Stimulated activated CD4-positive, alpha-beta T cell treated with anti-CD3 and anti-CD28 coated beads, Interleukin-4, amount 100 ng/mL, for 4 hours (primary cell): ENCODE measurements at places on chromosomes 16 and 17.

DNA sequence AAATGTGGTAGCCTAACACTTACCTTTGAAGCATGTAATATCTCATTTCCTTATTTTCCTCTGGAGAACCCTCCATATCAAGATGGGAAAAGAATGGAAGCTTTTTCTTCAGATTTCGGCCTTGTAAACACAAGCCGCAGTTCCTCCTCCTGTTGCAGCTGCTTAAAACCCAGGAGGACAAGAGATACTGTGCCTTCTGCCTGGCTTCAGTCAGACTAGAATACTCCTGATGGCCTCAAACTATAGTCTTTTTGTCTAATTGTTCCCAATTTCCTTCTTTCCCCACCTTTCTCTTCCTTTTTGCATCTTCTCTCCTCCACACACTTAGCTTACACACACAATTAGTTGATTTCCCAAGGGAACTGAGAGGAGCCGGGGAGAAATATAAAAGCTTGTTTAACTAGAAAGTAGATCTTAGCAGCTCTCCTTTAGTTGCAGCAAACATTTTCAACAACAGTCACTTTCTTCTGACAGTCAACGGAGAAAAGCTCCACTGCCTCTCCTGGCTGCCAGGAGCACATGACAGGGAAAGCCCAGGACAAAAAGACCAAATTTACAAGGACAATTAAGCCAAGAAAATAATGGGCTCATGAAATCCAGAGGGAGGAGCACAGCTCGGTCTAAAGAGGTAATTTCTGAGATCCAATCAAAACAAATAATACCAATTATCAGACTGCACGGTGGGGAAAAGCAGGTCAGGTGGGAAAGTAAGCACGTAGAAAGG lies 76.4 kb upstream of the C17orf78 start:
- no peak for DNase-seq

- no peak for DNase-seq
Observed at GRCh38 chr17:78892936-78893379, 10.0 kb downstream of the CEP295NL start.

- no peak for DNase-seq
Observed at GRCh38 chr17:43169561-43170139, 1.4 kb upstream of the NBR1 start.

DNA sequence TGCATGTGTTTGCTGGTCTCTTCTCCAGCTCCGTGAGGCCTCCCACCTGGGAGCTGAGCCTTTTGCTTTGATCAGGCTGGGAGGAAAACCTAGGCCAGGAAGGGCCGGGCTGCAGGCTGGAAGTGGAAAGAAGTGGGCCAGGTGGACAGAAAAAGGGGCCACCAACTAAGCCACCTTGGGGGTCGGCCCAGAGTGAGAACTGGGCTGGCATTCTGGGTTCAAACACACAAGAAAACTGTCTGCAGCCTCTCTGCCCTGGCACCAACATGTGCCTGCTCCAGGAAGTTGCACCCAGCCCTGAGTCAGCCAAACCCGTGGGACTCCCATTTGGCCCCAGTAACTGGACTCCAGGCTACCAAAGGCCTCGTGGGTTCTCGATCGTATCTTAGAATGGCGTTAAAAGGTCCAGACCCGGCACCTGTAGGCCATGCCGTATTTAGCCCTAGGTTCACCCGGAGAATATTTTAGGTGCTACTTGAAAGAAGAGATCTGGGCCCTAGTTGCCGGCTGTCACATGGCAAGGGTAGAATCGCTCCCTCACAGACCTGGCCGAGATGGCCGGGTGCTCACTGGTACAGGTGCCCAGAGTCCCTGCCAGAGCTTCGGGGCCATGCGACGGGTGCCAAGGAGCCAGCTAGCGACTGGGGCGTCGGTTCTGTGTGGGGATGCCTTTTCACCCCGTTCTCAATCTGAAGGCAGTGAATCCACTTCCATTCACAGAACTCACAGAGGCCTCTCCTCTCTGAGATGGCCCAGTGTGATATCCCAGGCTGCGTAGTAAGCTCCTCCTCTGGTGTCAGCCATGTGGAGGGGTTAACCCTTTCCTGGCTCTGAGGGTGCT lies 236.6 kb downstream of the MRTFB start:
- no peak for DNase-seq

- no peak for DNase-seq
Observed at GRCh38 chr16:24667244-24667764, 62.1 kb upstream of the TNRC6A start.

DNA sequence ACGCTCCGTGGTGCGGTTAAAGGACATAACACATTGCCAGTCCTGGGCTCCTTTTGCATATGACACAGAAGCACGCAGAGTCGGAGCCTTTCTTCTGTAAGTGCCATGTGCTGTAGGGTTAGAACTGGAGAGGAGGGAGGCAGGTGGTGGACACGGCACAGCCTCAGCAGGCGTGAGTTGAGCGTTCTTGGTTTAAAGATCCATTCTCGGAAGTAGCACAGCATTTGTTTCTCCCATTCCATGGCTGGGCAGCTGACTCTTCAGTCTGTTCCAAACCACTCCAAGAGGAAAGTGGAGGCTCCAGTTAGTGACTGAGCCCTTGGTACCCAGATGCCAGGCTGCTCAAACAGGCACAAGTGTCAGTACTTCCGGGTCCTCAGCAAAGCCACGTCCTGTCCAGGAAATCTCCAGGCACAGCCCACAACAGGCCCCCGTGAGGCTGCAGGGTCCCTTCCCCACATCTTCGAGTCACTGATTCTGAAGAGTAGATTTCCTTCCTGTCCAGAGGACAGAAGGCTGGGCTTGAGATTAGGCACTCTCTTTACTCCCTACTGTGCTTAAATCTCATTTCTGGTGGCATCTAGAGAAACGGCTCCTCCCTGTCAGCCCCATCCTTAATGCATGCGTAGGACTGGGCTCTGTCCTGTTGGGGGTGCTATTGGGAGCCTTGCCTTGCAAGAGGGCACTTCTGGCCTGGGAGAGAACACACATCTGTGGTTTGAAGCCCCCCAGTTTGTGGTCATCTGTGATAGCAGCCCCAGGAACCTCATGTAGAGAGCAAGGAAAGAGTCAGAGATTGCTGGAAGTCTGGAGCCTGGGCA lies 39.6 kb upstream of the NAT9 start:
- DNase-seq: no peak

DNA sequence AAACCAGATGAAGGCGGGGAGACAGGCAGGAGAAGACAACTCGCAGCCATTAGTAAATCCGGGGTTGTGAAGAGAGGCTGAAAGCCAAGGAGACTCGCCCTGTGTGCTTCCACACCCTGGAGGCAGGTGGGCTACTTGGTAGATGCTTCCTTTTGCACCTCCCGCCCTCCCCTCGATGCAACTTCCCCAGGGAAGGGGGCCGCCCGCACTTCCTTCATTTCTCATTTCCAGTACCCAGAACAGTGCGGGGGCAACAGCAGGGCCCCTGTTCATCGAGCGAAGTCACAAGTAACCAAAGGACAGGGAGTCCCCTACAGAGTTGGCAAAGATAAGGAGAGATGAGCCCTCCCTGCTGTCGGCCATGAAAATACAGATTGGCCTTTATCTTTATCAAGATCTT lies 25.0 kb downstream of the CCDC40 start:
- DNase-seq: no peak

GRCh38 chr17:42441371-42442195 lies 17.1 kb upstream of the ATP6V0A1 start:
- no peak for DNase-seq
